Urothelium cell line (cell line): ENCODE measurements at places on chromosomes 6 and 20.

GRCh38 chr20:24942679-24943078 is 6.4 kb upstream of the CST7 start:
- no peak for DNase-seq

DNA sequence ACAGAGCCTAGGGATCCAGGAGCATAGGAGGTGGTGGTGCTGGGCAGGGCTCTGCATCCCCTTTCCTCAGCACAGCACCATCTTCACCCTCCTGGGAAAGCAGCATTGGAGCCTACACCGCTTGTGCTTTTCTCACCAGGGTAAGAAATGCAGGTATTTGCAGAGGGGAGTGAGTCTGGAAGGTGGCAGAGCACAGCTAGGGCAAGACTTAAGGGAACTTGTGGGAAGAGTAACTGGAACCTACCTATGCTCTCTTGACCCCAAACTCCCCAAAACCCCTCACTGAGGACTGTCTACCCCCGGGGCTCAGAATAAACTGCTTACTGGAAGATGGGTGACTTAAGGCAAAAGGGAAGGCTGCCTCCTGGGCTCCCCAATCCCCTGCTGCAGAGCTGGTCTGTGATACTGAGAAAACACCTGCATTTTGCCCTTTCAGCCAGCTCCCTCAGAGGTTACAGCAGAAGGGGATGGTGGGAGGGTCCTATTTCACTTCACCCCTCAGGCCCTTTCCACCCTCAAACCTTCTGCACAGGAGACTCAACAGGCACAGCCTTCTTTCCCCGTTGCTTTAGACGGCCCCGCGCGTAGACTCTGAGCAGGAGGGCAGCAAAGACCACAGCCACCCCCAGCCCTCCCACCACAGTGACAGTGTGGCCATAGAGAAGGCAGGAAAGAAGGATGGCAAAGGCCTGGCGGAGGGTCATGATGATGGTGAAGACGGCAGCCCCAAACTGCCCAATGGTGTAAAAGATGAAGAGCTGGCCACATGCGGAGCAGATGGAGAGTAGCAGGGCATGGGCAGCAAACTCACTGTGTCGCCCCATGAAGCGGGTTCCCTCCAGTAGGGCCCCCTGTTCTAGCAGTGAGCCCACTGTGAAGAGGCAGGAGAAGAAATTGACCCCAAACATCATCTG is 2.9 kb downstream of the SLC35B2 start:
- DNase-seq: no peak

DNA sequence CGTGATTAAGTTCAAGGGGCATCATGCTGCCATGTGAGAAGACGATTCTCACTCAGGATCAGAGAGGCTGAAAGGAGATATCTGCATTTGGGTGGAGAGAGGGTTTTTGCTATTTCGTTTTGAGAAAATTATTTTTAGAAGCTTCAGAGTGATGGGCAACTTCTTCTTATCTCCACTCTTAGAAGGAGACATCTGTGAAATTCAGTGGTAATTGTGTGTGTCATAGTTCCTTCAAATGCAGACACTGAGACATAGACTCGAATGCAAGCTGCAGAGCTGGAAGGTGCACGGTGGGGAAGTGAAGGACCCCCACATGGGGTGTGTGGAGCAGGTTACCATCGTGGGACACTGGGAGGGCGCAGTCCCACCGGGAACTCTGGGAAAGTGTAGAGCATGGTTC is 116.8 kb downstream of the PRND start:
- no peak for DNase-seq

GRCh38 chr20:22387452-22387851 is 196.9 kb downstream of the FOXA2 start:
- no peak for DNase-seq

GRCh38 chr6:25034431-25034921 is 98.7 kb upstream of the RIPOR2 start:
- DNase-seq: no peak

- peak; percentile 50 for DNase-seq
Observed at GRCh38 chr6:161233986-161234661, 39.7 kb downstream of the AGPAT4 start.

DNA sequence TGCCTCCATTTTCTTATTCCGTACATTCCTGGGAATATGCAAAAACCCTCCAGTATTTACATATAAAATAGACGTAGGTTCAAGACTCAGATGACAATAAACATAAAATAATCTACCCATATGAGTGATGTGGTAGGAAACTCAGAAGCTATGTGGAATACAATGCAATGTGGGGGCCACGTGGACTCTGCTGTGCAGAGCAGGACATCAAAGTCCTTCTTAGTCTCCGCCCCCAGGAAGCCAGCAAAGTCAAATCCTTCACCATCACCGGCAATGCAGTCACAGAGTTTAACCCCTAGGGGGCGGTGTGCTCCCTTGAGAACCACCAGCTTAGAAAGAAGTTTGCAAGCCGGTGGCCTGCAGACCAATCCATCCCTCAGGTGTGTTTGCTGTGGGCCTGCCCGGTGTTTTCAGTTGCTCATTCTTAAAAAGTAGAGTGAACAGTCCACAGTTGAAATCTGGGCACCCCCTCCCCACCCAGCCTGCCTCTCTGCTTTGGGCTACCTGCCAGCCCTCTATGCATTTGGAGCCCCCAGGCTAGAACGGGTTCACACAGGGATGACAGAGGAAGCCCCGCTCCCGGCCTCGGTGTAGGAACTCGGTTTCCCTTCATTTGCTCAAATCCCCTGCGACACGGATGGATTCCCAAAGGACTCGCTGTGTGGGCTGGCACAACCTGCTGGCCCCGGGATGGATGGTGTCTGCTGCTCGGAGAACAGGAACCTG is 59.9 kb downstream of the SULF2 start:
- peak; percentile 94 for DNase-seq

- no peak for DNase-seq
Observed at GRCh38 chr6:158461954-158462353, 97.9 kb upstream of the TMEM181 start.

DNA sequence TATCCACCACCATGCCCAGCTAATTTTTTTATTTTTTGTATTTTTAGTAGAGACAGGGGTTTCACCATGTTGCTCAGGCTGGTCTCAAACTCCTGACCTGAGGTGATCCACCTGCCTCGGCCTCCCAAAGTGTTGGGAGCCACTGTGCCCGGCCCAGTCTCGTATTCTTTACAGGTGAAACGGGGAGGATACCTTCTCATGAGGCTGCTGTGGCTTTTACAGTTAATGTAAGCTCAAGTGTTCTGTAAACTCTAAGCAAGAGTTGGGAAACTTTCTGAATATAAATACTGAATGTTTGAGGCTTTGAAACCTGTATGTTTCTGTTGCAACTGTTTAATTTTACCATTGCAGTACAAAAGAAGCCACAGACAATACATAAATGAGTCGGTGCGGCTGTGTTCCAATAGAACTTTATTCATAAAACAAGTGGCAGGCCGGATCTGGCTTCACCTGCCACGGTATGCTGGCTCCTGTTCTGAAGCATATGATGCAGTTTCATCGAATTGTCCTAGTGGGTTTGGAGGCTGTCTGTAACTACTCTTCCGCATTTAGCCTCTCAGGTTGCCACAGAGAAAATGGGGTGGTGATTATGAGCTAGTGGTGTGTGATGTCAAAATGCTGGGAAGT is 192.5 kb upstream of the ZFP64 start:
- no peak for DNase-seq

DNA sequence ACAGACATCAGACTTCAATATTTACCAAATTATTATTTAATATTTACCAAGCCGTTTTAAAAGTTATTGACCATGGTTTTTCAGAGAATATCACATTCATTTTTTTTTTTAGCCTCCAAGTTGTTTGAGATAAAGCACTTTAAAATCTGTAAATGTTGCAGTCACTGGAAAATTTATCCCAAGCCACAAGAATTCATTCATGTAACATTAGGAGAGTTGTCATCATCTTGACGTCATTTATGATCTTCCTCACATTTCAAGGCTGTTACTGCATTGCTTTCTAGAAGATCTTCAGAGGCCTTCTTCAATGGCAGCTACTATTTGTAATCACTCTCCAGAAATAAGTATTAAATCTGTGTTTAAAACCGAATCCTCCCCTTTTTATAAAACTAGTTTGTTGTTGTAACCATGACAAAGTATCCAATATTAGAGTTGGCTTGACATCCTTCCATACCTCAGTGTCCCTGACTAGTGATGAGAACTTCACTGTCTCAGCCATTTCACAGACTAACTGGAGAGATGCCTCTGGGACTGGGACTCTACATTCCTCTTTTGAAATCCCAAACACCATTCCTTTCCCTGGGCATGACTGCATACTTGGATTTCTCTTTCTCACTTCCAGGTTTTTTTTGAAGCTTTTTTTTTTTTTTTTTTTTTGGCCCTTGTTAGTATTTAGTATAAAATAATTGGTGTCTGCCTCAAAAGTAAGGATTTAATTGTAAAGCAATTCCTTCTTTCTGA is 100.1 kb downstream of the ZFAND3 start:
- DNase-seq: no peak

- peak; percentile 8 for DNase-seq
Observed at GRCh38 chr20:7806831-7807230, 133.4 kb downstream of the HAO1 start.

- DNase-seq: no peak
Observed at GRCh38 chr6:25675167-25675566, 23.2 kb downstream of the SCGN start.

DNA sequence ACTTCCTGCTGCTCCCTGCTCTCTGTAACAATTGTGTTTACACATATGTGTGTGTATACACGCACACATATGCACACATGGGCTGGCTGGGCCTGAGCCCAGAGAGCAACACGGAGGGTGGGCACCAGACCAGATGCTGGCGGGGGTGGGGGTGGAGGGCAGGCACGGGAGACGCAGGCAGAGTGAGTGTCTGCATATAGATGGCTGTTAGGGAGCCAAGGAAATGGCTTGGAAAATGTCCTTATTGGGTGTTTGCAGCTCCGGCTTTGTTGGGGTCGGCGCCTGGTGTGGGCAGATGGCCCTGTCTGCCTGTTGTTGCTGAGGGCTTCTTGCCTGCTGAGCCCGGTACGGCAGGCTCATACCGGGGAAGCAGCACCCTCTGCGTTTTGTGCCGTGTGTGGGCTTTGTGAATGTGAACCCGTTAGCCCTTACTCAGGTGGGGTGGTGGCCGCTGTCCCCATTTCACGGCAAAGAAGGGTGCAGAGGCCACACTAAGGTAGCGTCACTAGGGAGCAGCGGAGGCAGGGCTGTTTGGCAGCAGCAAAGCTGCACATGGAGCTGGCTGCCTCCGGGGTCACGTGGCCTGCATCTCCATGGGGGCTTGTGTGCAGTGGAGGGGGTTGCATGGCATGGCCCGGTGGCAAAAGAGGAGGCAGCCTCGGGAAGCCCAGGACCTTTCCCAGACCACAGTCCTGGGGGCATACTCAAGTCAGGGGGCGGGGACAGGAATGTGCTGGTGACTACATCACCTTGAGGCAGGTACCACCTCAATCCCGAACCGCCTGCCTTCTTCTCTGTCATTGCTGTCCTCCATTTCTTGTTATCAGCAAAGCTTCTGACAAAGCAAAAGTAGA is 47.4 kb upstream of the SRF start:
- DNase-seq: no peak
